Stimulated activated CD8-positive, alpha-beta memory T cell treated with anti-CD3 and anti-CD28 coated beads, Interleukin-4, amount 100 ng/mL, for 1 hour (primary cell): ENCODE measurements at places on chromosomes 12 and 14.

DNA sequence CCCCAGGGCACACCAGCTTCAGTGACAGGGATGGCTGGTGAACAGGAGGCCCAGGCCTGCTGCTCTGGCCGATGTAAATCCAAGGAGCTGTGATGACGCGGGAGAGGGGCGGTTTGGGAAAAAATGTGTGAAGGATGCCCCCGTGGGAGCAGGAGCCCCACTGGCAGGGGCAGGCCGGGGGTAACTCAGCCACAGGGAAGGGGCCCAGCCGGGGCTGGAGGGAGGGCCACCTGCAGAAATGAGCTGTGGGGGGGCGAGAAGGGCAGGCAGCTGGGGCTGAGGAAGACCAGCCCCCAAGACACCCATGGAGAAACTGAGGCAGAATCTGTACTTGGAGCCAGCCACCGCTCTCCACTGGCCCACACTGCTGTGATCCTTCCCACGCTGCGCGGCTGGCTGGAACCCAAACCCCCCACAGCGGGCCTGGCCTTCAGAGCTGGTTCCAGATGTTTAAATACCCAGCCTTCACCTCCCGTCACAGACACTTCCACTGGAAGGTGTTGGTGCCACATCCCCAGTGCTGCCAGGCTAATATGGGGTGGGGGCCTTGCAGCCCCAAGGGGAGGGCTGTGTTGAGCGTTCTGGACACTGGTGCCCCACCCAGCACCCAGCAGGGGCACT lies 28.5 kb upstream of the ANKRD9 start:
- no peak for DNase-seq

DNA sequence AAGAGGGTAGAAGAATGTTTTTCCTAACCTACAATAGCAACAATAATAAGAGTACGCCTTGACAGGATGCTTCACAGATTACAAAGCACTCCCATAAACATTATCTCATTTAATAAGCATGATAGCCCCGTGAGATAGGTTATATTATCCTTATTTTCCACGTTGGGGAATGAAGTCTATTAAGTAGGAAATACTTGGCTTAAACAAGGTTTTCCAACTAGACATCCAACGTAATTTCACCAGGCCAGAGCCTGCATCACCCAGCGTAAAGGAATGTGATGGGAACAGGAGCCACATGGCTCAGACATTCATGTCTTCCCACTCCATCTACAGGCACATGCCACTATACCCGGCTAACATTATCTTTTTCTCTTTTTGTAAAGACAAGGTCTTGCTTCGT lies 223.4 kb upstream of the AMIGO2 start:
- no peak for DNase-seq

DNA sequence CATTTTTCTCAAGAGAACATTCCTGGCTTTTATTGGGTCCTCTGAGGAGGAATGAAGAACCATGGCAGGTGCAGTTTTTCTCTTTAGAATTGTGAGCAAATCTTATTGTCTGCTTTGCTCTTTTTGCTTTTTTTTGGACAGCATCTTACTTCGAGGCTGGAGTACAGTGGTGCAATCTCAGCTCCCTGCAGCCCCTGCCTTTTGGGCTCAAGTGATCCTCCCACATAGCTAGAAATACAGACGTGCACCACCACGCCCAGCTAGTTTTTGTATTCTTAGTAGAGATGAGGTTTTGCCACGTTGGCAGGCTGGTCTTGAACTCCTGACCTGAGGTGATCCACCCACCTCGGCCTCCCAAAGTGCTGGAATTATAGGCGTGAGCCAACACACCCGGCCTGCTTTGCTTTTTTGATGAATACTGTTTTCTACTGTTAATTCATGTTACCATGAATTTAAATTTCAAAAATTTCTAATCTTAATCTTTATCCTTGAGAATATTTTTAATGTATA lies 71.5 kb downstream of the POLR3B start:
- DNase-seq: no peak

GRCh38 chr14:85858634-85859033 lies 328.7 kb downstream of the FLRT2 start:
- no peak for DNase-seq

DNA sequence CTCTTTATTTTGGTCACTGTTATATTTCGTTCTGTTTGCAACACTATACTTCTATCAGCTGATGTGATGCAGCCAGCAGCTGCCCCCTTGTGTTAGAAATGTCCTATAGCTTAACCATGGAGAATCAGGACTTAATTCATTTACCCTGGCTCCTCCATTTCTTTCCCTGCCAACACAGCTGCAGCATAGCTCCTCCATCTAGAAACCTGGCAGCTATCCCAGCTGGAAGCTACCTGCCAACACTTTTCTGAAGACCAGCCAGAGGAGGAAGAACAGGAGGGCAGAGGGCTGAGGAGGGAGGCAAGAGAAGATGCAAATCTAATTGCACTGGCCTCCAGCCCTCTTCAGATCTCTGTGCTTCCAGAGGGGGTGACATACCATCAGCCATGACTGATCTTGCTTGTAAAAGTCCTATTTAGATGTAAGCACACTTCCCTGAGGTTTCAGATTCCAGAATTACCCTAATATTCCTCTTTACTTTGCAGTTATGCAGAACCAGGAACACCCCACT lies 156.8 kb upstream of the TMEM260 start:
- DNase-seq: no peak

GRCh38 chr12:91511795-91512420 lies 329.3 kb upstream of the DCN start:
- DNase-seq: no peak

- no peak for DNase-seq
Observed at GRCh38 chr14:104247336-104248202, 109.2 kb downstream of the KIF26A start.

GRCh38 chr14:100728962-100729361 lies 2.3 kb downstream of the DLK1 start:
- no peak for DNase-seq

DNA sequence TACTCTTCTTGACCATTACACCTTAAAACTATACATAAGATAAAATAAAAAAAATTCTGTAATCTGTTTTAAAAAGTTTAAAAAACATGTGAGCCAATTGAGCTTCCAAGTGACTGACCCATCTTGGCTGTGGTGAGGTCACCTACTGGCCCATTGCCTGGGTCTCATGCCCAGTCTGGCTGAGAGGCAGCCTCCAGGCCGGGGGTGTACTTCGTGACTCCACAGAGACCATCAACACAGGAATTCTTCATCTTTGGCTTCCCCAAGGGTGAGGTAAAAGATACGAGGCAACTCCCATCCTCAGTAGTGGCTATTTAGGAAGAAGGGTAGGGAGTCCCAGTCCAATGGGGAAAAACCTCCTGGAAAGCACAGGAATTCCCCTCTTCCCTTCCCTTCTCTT lies 113.2 kb downstream of the APAF1 start:
- DNase-seq: no peak

DNA sequence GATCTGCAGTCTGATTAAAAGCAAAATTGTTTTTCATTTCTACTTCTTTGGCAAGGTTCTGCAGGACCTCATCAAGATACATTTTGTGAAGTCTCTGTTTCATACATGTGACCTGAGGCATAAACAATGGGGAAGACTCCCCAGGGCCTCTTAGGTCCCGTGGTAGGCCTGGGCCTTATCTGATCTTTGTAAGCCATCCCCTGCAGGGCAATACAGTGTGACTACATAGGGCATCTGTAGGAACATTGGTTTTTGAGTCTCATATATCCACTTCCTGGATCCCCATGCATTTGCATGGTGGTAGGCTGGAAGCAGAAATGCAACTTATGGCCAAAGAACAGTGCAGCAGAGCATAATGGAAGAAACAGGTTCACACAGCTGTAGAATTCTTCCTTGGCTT lies 6.0 kb downstream of the FAR2 start:
- no peak for DNase-seq

GRCh38 chr12:85155791-85156190 lies 119.6 kb downstream of the LRRIQ1 start:
- DNase-seq: no peak

DNA sequence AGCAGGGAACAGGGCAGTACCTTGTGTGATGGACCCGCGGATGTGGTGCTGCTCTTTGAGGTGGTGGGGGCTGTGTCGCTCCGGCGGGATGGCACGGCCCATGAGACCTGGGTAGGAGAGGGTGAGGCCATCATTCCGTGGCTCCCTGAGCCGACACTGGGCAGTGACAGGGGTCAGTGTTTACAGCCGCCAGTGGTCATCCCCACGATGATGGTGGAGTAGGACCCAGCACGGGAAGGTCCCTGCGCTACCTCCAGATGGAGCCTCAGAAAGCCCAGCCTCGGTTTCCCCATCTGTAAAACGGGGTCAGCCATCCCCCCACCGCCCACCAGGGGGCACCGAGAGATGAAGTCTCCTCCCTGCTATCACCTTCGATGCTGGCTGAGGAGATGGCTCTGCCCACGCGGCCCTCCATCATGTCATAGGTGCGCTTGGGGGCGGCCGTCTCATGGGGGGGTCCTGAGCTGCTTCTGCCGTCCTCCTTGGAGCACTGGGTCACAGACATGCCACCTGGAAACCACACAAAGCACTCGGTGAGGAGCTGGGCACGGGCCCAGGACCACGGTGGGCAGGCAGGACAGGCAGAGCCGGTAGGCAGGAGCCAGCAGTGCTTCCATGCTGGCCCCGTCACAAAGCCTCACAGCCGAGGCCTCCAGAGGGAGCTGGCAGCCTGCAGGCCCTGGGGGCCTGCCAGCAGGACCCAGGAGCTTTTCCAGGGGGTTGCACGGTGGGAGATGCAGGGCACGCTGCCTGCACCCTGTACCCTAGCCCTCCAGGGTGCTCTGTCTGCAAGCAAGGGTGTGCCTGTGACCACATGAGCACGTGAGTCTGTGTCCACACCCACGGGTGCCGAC lies 53.1 kb downstream of the RFLNA start:
- no peak for DNase-seq
